ENCODE measurements at places on chromosomes 11 and 22.

- H3K4me1 ChIP-seq = peaks cover 30% of the 10 kb centered on the region
- H3K36me3 ChIP-seq = no peaks in the 10 kb centered on the region
- H3K27ac ChIP-seq = no peak overlapping the region
- no peak for DNase-seq
Measured at GRCh38 chr11:96116376-96116775, 192.5 kb upstream of the MTMR2 start.

- DNase-seq = peak; percentile 54
- H3K4me3 ChIP-seq = peak overlapping the region; percentile 84
- H3K27ac ChIP-seq = peak overlapping the region; percentile 94
Measured at GRCh38 chr11:67240576-67241389, 25.5 kb upstream of the GRK2 start.

DNA sequence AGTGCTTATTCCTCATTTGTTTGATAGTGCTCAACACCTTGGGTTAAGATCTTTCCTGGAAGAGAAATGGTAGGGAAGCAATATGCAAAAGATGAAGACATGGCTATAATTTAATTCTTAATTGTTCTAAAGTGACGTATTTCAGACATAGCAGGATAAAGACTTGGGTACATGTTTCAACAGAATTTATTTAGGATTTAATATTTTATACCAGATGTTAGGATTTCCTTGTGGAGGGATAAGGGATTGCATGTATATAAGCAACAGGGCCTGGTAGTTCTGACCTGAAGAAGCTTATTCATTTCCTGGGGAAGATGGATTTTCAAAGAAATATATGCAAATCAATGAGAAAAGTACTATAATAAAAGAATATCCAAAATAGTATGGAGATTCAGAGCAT, 163.8 kb downstream of the FAT3 start:
- no peak overlapping the region for H3K27ac ChIP-seq
- no peaks in the 10 kb centered on the region for H3K27me3 ChIP-seq
- no peak overlapping the region for H3K4me3 ChIP-seq

DNA sequence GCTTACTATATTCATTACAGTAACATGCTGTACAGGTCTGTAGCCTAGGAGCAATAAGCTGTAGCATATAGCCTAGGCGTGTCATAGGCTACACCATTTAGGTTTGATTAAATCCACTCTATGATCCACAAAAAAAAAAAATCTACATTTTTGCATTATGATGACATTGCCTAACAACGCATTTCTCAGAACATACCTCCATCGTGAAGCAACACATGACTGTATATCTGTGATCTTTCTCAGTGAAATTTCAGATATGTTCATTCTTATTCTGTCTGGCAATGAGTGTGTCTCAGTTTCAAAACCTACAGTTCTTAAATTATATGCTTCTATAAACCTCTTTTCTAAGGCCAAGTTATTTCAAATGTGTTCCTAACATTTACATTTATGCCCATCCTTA, 140.3 kb downstream of the CADM1 start:
- no peak for DNase-seq
- no peak overlapping the region for H3K27ac ChIP-seq
- no peak overlapping the region for H3K4me3 ChIP-seq
- no peaks in the 10 kb centered on the region for H3K27me3 ChIP-seq
- no peaks in the 10 kb centered on the region for H3K4me1 ChIP-seq
- H3K36me3 ChIP-seq = no peaks in the 10 kb centered on the region

DNA sequence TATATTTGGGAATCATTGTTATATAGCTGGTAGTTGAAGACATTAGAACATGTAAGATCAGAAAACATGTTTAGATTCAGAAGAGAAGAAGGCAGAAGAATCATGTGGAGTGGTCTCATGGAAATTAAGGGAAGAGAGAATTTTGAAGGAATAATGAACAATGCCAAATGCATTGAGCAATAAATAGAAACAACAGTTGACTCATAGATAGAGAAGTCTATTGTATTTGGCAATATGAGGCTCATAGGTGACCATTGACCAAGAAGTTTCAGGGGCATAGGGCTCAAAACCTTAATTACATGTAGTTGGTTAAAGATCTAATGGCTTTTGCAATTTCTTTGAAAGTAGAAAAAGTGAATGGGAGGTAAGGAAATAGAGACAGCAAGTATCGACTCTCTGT, 123.9 kb downstream of the PAX6 start:
- H3K36me3 ChIP-seq = no peaks in the 10 kb centered on the region
- no peak for DNase-seq
- no peaks in the 10 kb centered on the region for H3K27me3 ChIP-seq

All from thoracic aorta (tissue), 2 donors.